ENCODE measurements at places on chromosomes 5 and 9.

- DNase-seq = no peak
Observed at GRCh38 chr9:107972346-107972745, 482.8 kb upstream of the KLF4 start.

DNA sequence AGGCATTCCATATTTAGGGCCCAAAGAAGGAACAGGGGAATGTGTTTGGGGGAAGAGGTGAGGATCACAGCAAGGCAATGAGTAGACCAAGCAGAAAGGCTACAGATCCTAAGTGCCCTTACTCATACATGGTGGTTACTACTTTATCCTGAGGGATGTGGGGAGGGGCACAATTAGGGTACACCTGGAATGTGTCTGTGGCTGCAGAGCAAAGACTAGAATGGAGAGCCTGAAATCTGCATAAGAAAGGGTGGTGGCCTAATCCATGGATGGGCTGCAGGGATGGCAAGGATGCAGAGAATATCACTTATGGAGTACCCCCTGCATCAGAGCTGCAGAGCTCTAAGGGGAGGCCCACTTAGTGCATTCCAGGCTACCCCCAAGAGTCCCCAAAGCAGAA, 352.6 kb upstream of the TRPC7 start:
- DNase-seq = no peak

DNA sequence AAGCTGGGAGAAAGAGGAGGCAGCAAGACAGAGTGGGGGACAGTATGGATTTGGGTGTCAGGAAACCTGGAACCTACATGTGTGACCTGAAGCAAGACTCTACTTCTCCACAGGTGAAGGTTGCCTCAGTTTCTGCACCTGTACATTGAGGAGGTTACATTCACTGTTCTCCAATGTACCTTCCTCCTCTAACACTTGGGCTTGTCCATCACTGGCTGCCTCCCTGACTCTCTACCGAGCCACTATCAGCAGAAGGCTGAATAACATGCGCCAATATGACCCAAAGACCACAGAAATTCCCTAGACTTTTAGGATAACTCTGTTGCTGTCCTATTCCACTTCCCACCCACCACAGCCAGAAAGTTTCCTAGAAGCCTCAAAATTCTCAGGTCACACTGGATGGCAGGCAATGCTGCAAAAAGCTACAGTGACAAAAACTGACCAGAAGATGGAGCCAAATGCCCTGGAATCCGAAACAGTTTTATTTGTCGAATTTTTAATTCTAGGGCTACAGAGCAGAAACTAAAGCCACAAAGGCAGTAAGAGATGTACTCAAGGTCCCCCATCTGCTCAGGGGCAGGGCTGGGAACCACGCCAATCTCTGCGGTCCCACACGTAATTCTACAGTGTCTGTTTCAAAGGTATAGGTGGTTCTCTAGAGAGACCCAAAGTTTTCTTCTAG, 64.4 kb downstream of the FAM114A2 start:
- DNase-seq = no peak

DNA sequence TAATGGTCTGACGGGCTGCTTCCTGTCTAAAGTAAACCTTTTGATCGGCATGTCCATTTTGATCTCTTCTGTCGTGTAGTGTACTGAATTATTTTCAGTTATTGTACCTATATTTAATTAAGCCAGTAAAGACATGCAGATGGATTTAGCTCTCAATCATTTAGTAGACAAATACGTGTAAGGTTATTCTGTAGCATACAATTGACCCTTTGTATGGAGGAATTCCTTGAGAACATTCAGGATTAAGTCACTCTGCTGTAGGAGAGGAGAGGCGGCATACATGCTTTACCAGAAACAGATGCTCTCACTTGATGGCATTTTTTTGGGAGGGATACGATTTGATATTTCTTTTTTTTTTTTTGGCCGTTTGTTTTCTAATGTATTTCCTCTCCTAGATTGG, 141.0 kb downstream of the PBX3 start:
- no peak for DNase-seq

GRCh38 chr9:124973807-124974206, 32.9 kb upstream of the GOLGA1 start:
- no peak for DNase-seq
